ENCODE measurements at places on chromosomes 6 and 20. TPM values are rescaled to one million over a fixed set of nuclear protein-coding genes. Genes with fewer than 3 reads are reported as not detected.

Gene PPP1R18
- 34.4 TPM for polyA plus RNA-seq

- no peak for DNase-seq
Measured at GRCh38 chr6:83169511-83169910, 23.6 kb downstream of the PGM3 start.

GRCh38 chr6:72819609-72820008, 197.7 kb downstream of the KCNQ5 start:
- no peak for DNase-seq

GRCh38 chr6:154329350-154330170, 27.0 kb downstream of the IPCEF1 start:
- DNase-seq: no peak

DNA sequence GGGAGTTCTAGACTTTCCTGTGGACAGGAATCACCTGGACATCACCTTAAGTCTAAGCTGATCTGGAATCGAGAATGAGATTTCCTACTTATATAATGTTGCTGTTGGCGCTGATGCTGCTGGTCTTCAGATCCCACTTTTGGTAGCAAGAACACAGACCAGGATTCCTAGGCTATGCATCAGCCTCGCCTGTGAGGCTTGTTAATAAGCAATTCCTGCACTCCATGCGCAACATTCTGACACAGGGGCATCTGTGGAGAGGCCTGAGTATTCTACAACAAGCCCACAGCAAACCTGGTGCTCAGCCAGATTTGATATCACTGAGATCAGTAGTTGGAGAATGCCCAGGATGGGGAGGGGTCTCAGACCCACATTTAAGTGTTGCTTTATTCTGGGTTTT, 52.0 kb upstream of the TRIM26 start:
- no peak for DNase-seq

All from right renal cortex interstitium (tissue), 3 donors.